ENCODE measurements at places on chromosomes 5 and 9.

GRCh38 chr9:2816476-2817141 lies 27.3 kb downstream of the PUM3 start:
- DNase-seq = peak; percentile 26

GRCh38 chr9:134410071-134410834 lies 84.0 kb downstream of the RXRA start:
- no peak for DNase-seq

DNA sequence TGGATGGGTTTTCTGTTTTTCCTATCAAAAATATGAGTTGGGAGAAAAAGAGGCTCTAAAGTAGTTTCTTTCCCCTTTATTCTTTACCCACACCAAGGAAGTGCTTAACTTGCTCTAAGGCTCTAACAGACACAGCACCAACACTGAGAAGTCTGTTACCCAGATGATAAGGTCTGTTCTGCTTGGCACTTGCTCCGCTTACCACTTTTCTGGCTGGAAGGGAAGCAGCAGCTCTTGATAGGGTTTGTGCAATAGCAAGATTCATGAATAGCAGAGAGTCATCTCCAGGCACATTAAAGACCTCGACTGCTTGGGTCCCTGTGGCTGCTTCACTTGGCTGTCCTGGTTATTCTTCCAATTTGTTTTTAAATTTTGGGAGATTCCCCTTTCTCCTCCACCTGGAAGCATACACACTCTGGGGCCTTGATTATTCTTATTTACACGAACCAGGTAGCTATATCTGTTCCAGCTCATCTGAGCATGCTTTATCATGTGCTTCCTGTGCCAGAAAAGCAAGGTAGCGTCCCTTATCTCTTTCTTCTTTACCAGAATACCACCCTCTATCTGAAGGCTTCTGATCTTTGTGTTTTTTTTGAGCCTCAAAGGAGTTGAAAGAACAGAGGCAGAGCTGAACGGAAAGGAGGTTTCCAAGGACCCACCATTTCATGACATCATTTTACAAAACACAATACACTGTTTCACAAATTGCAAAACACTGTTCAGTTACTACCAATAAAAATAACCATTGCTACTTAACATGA lies 24.8 kb downstream of the PPP3R2 start:
- DNase-seq = no peak

DNA sequence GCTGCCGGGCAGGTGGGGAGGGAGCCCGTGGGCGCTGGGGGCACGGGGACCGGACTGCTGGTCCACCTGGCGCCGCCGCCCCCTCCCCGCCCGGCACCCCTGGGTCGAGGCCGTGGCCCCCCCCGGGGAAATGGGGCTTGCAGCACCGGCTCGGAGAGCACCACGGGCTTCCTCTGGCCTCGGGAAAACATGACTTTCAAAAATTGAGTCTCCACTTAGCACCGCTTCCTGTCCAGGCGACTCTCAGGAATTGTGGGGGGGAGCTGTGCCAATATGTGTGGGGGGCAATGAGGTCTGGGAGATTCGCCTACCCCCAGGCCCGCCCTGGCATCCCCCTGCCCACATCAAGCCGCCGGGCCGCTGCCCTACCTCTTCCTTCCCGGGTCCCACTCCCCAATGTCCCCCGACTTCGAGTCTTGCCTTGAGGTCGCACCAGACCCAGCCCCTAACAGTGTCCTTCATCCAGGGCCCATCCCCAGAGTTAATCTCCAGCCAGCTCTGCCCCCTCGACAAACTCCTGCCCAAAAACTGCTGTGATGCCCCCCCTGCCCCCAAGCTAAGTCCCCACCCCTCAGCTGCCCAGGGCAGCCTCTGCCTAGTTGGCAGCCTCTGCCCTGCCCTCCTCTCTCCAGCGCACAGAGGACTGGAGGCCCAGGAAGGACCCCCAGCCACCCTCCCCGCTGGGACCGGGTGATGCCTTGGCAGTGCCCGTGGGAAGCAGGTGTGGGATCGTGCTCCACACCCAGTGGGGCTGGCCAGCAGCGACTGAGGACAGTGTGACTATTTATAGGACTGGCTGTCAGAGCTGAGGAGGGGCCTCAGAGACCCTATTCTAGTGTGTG lies 3.9 kb downstream of the EGFL7 start:
- DNase-seq = no peak

- no peak for DNase-seq
Observed at GRCh38 chr5:67746103-67746502, 469.5 kb upstream of the PIK3R1 start.

GRCh38 chr5:168992687-168993086 lies 308.3 kb downstream of the SLIT3 start:
- no peak for DNase-seq

- DNase-seq = no peak
Observed at GRCh38 chr5:150625831-150626746, 14.4 kb upstream of the SYNPO start.

DNA sequence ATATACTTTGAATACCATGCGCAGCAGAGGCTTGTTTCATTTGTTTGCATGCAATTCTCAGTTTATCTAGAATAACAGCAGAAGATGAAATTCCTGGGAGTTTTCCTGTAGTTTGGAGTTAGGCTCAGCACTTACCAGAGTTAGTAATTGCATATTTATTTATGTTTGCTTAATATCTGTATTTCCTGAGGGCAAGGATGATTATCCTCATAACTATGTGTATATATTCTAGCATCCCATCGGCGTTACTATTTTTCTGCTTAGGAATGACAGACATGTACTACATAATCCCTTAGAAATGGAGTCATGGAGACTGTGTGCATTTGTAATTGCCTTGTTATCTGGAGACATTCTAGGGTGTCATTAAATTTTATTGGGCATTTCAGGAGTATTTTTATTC lies 1184.8 kb downstream of the DTWD2 start:
- no peak for DNase-seq

- DNase-seq = no peak
Observed at GRCh38 chr9:125633116-125633745, 73.8 kb downstream of the MAPKAP1 start.

GRCh38 chr9:108167136-108167900 lies 677.7 kb upstream of the KLF4 start:
- no peak for DNase-seq

DNA sequence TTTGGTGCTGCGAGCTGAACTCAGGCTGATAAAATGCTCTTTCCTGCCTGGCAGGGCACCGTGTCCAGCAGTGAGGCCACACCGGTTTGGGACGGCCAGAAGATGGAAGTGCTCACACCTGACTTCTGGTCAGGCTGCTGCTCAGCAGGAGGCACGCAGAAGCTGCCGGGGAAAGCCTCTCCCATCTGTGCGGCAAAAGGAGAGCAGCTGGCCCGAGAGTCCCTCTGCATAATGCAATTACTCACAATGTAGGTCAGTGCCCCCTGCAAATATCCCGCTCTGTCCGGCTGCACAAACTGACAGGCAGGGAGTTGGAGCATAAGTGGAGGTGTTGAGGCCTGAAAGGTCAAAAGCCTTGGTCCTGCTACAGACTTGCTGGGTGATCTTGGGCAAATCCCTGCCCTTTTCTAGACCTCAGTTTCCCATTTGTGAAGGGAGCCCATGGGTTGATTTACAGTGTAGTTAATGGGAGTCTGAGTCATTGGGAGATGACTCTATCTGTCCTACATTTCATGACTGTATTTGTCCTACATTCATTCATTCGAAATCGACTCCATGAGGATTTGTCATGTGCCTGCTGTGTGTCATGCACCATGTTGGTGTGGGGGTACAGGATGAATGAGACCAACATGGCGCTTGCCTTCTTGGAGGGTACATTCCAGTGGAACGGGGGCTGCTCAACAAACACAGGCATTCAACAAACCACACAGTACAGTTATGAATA lies 61.8 kb upstream of the TBC1D2 start:
- DNase-seq = no peak

GRCh38 chr5:124873188-124873587 lies 126.7 kb upstream of the ZNF608 start:
- DNase-seq = no peak

GRCh38 chr5:149387081-149387631 lies 8.1 kb upstream of the IL17B start:
- DNase-seq = no peak

- no peak for DNase-seq
Observed at GRCh38 chr5:54624805-54625568, 107.4 kb downstream of the SNX18 start.

GRCh38 chr9:134671341-134672113 lies 29.9 kb downstream of the COL5A1 start:
- DNase-seq = no peak

GRCh38 chr9:75845806-75846205 lies 44.7 kb upstream of the PCSK5 start:
- no peak for DNase-seq

GRCh38 chr5:160978944-160979343 lies 126.9 kb upstream of the ATP10B start:
- DNase-seq = no peak

GRCh38 chr5:1500411-1501091 lies 23.2 kb downstream of the LPCAT1 start:
- DNase-seq = no peak

GRCh38 chr9:3856592-3856991 lies 330.8 kb upstream of the RFX3 start:
- no peak for DNase-seq

DNA sequence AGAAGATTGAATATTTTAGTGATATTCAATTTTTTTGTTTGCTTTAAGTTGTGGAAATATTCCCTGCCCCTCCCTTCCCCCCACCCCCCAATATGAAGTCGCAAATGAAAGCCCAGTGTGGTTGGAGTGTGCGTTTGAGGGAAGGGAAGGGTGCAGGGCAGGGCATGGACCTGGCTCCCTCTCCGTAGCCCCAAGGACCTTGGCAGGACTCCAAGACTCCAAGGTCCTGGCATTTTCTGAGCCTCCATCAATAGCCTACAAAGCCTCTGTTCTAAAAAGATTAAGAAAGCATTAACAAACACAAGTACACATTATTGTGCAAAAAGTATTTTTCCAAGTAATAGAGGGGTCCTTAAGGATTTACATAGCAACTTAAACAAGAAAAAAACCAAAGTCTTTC lies 38.8 kb upstream of the PTPN3 start:
- no peak for DNase-seq

DNA sequence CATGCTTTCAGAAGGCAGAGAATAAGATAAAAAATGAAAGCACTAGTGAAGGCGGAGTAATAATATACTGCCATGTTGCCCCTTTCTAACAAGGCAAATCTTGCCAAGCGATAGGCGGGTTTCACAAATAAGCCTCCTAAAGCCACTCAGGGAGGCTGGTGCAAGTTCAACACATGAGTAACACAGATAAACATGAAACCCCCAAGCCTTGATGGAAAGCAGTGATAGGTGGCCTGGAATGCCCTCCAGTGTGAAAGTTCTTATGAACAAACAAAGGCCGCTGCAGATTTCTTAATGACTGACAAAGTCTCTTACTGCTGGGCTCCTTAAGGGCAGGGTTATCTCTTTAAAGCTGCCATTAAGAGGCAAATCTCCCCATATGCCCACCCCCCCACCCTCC lies 154.7 kb downstream of the ZDHHC21 start:
- DNase-seq = no peak

DNA sequence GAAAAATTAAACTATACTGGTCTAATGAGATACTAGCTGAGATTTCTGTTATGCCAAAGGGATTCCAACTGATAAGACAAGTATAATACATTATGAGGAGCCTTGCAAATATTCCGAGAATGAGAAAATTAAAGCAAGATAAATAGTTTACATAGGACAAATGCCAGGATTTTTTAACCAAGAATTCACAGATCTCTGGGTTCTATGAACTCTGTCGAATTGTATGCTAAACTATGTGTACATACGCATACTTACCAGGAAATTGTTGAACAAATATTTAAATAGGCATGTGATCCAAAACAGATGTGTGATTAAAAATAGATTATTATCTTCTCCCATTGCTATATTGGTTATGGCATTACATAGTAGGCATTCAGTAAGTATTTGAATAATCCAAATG lies 616.6 kb downstream of the GABRG2 start:
- no peak for DNase-seq

DNA sequence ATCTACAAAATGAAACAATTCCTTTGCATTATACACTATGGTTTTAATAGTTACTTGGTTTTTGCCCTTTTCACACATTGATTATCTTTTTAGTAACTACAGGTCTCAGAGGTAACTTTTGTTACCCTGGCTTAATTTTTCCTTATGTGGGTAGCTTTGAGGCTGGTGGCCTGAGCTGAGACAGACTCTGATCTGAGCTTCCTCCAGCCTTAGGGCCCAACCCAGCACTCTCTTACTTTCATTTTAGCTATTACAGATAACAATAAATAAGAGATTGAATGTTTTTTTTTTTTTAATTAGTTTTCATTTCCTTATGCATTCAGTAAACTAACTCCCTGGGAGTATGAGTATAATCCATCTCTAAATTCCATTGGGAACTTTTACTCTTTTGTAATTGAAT lies 15.1 kb upstream of the OXCT1 start:
- no peak for DNase-seq

DNA sequence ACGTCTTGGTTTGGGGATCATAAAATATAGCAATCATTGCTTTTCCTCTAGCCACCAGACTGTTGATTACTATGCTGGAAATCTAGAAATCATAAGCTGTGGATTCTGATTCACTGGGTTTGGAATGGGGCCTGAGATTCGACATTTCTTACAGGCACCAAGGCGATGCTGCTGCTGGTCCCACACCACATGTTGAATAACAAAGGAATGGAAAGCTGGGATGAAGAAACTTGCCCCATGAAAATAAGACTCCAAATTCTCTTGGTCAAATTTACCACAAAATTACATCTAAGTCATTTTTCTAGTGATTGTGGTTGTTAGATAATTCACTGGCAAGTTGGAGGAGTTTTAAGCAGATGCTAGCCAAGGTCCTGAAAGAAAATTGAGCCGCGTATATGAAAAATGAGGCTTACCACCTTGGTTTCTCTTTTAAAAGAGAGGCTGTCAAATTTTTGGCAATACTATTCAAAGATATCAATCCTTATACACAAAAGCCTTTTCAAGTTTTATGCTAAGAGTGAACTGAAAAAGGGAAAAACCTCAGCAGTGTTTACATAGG lies 23.0 kb upstream of the MEIKIN start:
- no peak for DNase-seq

DNA sequence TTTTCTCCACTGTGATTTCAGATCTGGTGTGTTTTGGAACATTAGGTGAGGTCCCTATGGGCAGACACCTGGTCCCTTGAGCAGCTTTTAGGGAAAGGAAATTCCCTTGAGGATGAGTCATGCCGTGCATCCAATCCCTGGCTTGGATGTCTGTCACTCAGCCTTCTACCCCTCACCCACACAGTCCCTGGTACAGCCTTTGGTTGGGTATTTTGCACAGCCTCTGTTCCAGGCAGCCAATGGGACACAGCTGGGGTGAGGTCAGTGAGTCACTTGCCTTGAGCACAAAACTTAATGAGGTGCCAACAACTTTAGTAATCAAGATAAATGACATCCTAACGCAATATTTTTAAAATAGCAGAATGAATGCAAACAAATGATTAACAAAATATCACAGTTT lies 22.7 kb upstream of the SVEP1 start:
- no peak for DNase-seq
